ENCODE measurements at places on chromosomes 7 and 10.

DNA sequence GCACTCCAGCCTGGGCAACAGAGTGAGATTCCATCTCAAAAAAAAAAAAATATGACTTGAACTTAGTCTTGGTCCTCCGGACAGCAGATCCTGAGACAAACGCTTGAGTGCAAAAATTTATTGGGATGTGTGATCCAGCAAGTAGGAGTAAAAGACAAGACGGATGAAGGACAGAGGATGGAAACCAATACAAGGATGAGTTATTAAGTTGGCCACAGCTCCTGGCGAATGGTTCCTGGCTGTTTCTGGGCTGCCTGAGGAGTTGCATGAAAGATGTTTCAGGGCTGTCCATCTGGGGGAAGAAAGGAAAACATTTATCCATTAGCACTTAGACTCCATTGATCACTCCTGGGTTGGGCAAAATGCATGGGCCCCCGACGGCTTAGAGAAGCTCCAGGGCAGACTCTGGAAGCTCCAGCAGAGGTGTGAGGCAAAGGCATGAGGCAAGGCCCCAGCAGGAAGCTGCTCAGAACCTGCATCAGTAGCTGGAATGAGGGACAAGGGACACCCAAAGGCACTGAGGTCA, 98.3 kb upstream of the ZNF438 start:
- DNase-seq: no peak

GRCh38 chr10:30007406-30007805, 52.0 kb downstream of the JCAD start:
- DNase-seq: no peak

GRCh38 chr10:91567815-91568214, 65.1 kb downstream of the PPP1R3C start:
- no peak for DNase-seq

GRCh38 chr10:37721100-37721499, 136.3 kb downstream of the ZNF248 start:
- no peak for DNase-seq

- no peak for DNase-seq
Observed at GRCh38 chr7:54712820-54713219, 46.2 kb downstream of the SEC61G start.

DNA sequence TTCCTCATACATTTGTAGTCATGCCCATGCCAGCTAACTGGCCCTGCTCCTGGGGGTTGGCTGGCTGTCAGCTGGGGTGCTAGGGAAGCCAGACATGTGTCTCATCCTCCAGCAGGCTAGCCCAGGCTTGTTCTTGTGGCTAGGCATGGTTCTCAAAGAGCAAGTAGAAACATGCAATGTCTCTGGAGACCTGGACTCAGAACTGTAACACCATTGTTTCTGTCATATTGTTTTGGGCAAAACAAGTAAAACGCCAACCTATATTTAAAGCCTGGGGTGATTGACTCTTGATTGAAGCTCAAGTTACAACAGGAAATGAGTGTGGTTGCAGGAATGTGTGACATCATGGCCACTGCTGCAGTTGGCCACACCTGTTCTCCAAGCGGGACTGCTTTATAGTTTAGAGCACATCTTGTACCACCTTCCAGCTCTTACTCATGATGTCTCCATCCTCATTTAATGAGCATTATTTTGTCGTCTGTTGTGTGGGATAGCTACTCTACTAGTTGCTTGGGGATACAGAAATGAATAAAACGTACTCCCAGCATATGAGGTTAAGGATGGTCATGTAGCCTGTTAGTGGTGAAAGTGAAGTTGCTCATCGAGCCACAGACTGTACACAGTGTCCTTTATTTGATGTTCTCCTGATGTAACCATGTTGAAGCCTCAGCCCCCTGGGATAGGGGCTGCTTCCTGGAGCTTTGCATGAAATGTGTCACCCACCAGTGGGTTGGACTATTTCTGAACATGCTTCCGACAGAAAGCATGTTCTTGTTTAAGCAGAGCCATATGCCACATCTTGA, 168.4 kb downstream of the SORCS3 start:
- no peak for DNase-seq

GRCh38 chr7:22001345-22002004, 55.8 kb upstream of the CDCA7L start:
- no peak for DNase-seq

DNA sequence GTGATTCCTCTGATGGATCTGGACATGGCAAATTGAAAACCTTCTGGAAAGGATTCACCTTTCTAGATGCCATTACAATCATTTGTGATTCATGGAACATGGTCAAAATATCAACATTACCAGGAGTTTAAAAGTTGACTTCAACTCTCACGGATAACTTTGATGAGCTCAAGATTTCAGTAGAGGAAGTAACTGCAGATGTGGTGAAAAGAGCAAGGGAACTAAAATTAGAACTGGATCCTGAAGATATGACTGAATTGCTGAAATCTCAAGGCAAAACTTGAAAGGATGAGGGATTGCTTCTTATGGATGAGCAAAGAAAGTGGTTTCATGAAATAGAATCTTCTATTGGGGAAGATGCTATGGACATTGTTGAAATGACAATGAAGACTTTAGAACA, 293.6 kb downstream of the ARHGAP12 start:
- DNase-seq: no peak

GRCh38 chr10:3199488-3199887, 26.9 kb upstream of the PITRM1 start:
- no peak for DNase-seq

DNA sequence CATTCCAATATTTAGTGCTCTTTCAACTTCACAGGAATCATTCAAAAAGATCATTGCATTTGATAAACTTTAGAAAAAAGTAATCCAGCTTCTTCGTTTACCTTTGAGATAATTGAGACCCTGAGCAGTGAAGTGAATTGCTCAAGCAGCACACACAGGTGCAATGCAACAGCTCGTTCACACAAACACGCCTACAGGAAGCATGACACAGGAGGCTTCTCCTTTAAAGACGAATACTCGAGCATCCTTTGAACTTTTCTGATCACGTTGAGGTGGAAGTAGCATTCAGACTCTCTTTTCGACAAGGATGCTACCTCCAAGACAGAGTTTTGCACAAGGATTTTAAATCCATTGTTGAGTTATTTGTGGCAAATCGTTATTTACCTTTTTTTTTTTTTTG, 18.0 kb upstream of the RSU1 start:
- DNase-seq: no peak

DNA sequence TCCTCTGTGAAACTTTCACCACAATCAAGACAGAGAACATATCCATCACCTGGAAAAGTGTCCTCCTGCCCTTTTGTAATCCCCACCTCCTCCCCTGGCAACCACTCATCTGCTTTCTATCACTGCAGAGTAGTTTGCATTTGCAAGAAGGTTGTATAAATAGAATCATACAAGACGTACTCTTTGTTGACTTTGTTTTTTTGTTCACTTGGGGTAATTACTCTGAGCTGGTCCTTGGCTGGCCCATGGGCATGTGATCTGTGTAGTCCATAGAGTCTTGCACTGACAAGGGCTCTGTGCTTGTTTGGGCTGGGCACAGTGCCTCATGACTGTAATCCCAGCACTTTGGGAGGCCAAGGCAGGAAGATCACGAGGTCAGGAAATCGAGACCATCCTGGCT, 7.8 kb upstream of the HACD1 start:
- DNase-seq: no peak

DNA sequence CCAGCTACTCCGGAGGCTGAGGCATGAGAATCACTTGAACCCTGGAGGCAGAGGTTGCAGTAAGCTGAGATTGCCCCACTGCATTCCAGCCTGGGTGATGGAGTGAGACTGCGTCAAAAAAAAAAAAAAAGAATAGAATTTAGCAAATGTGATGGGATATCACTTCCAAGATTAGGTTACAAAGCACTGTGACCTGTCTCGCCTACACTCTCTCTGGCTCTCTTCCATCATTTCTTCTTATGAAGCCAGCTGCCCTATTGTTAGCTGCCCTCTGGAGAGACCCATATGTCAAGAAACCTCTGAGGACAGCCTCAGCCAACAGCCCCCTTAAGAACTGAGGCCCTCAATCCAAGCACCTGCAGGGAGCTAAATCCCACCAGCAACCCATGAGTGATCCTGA, 28.2 kb downstream of the ARHGAP21 start:
- DNase-seq: no peak

- peak; percentile 66 for DNase-seq
Observed at GRCh38 chr10:130341356-130341755, 205.2 kb downstream of the GLRX3 start.
